Stimulated activated CD4-positive, alpha-beta T cell treated with anti-CD3 and anti-CD28 coated beads, Interleukin-1b, Interleukin-23, amount 100 ng/mL, for 24 hours (primary cell): ENCODE measurements at places on chromosomes 7 and 10.

DNA sequence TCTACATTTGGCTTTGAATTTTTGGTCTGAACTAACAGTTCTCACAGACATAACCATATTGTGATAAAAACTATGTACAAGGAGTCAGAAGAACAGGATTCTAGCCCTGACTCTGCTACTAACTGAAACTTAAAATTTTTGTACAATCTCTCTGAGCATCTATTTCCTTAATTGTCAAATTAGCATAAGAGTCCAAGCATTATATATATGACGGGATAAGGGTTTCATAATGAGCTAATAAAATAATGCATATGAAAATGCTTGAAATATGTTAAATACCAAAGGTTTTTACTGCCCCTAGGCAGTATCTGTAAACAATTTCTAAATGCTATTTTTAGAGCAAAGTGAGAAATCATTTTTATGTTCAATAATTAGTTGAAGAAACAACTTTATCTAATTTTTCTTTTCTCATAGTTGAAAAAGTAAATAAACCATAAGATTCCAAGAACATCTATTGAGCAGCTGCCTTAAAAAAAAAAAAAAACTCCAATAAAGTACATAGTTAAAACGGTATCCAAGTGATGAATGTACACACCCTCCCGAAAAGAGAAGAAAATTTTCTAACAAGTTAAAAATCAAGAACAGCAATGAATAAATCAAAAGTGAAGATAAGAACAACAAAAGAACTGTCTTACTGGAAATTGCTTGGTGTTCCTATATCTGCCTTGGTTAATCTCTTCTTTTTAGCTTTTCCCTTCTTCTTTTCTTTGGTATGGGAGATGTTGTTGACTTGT lies 40.4 kb downstream of the LMOD2 start:
- DNase-seq, result no peak

- no peak for DNase-seq
Observed at GRCh38 chr10:106387063-106387462, 777.4 kb downstream of the SORCS1 start.

GRCh38 chr10:133568287-133568614 lies 2.9 kb upstream of the SYCE1 start:
- DNase-seq, result no peak

DNA sequence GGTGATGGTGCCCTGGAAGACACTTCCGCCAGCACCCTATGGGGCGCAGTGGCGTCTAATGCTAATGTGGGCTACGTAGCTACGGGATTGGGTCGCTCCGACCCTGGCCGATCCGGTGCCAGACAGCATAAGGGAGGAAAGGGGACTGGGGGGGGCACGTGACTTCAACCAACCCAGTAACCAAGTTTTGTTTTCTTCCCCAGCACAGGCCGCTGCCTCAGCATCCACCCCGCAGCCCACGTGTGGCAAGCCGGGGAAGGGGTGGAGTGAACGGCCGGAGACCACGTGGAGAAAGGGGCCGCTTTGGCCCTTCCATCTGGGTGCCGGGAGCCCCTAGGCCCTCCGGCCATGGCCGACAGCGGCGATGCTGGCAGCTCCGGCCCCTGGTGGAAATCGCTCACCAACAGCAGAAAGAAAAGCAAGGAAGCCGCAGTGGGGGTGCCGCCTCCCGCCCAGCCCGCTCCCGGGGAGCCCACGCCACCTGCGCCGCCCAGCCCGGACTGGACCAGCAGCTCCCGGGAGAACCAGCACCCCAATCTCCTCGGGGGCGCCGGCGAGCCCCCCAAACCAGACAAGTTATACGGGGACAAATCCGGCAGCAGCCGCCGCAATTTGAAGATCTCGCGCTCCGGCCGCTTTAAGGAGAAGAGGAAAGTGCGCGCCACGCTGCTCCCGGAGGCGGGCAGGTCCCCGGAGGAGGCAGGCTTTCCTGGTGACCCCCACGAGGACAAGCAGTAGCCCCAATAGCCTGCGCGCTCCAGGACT lies 2.5 kb downstream of the PRR15 start:
- DNase-seq, result no peak

DNA sequence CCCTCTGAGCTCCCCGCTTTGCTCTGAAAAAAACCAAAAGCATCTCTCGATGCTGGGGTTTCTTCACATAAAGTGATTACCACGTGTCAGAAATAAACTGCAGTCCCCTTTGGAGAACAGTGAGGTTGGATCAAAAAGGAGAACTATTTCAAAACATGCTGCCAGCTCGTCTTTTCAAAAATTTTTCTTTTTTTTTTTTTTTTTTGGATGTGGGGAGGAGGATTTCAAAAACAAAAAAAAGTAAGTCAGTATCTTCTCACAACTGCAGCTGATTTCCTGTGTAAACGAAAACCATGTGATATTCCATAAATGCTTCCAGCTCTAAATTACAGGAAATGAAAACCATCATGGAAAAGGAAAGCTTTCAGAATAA lies 155.0 kb upstream of the LYZL2 start:
- DNase-seq, result no peak

- DNase-seq, result no peak
Observed at GRCh38 chr10:93850031-93851015, 43.5 kb upstream of the SLC35G1 start.

- DNase-seq, result no peak
Observed at GRCh38 chr10:85447690-85448089, 918.9 kb downstream of the GRID1 start.

DNA sequence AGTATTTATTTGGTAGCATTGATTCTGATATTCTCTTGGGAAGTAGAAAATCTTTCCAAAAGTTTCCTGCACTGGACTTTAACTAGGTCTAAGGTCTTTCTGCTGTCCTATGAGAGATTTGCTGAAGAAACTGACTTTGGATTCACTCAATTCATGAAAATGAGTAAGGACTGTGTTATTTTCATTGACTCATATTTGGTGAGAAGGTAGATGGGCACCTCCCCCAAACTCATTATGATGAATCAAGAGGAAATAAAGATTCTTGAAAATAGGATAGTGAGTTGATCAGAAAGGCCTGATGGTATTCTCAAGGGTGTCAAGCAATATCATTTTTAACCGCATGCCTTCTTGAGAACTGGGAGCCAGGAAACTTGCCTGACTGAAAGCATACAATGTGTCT lies 110.3 kb downstream of the RNF133 start:
- DNase-seq, result no peak

- no peak for DNase-seq
Observed at GRCh38 chr10:30505543-30506298, 71.7 kb downstream of the MAP3K8 start.

DNA sequence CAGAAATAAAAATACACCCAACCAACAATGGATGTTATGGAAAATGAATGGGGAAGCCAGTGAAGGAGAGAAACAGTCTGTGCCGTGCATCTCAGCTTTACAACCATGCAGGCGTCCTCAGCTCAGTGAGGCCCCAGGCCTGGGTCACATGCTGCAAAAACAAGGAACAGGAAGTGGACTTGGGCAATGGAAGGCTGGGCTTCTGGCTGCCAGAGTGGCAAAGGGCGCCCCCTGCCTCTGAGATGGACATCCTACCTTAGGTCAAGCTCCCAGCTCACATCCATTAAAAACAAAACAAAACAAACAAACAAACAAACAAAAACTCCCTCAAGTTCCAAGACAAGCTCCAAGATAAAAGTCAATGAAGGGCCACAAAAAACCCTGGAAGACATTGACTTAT lies 54.7 kb upstream of the AFAP1L2 start:
- DNase-seq, result no peak

DNA sequence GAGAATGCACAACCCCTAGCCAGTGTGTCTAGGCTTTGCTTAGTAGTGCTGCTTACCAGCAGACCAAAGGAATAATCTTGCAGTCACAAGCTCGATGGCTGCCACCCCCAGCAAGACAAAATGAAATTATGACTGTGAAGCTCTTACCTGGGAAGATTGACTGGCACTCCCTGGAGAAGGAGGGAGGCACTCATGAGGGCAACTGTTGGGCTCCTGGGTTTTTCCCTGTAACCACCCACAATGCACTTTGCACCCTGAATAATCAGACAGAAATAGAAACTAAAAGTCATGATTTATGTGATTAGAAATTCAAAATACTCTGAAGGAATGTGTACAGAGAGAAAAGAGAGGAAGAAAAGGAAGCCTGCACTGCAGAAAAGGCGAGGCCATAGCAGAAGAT lies 144.3 kb upstream of the DGKB start:
- DNase-seq, result no peak

DNA sequence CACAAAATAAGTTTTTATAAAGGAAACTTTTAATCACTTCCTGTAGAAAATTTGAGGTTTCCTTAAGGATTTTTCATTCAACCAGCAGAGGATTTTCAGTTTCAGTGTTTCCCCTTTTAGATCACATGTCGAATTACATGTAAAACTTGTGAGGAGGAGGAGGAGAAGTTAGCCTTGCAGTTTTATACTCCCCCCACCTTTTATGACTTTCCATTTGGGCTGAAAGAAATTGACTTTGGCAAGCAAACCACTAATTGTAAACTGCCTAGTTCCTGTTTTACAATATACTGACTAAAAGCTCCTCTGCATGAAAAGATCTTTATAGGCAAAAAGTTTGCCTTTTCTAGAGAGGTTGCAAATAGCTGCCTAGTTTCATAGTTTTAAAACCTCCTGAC lies 3.0 kb downstream of the BAMBI start:
- DNase-seq, result no peak

DNA sequence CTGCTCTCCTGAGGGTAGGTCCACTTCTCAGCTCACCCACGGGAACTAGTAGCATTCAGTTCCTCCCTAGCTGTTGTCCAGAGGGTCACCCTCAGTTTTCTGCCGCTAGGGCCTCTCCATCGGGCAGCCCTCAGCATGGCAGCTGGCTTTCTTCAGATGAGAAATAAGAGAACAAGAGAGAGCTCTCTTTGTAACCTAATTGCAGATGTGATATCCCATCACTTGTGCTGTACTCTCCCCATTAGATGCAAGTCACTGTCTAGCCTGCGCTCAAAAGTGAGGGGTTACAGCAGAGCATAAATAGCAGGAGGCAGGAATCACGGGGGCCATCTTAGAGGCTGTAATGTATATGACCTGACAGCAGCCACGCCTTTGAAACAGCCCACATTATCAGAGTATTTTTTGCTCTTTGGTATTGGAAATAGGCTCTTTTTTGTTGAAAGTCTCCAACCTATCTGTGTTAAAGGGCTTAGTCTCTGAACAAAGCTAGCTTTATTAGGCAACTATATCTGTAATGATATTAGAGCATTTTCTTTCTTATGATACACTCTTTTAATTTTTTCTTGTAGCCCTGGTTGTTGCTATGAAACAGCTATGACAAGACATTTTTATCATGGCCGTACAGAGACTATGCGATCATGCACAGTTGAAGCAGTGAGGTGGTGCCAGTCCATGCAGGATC lies 45.7 kb downstream of the CROT start:
- no peak for DNase-seq

DNA sequence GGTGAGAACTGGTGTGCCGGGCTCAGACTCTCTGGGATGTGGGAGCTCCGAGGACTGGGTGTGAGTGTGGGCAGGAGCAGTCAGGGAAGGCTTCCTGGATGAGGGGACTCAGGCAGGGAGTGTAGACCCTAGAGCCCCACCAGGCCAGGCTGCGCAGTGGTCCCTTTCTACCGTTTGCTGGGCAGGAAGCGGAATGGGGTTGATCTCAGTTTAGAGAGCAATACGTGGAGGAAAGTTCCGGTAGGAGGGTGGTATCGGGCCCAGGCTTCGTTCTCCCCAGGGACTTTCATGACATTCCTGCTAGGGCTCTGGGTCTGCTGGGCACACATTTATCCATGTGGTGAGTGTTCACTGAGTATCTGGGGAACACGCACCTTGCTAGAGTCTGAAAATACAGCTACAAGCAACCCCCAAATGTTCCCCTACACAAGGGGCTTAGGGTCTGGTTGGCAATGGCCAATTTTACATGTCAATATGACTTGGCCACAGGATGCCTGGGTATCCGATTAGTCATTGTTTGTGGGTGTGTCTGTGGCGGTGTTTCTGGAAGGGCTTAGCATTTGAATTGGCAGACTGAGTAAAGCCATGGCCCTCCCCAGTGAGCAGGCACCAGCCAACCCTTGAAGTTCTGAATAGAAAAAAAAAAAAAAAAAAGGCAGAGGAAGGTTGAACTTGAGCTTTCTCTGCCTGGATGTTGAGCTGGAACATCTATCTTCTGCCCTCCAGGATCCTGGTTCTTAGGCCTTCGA lies 20.8 kb downstream of the GHRHR start:
- DNase-seq, result no peak

GRCh38 chr7:91408388-91409154 lies 144.3 kb downstream of the FZD1 start:
- DNase-seq, result no peak

DNA sequence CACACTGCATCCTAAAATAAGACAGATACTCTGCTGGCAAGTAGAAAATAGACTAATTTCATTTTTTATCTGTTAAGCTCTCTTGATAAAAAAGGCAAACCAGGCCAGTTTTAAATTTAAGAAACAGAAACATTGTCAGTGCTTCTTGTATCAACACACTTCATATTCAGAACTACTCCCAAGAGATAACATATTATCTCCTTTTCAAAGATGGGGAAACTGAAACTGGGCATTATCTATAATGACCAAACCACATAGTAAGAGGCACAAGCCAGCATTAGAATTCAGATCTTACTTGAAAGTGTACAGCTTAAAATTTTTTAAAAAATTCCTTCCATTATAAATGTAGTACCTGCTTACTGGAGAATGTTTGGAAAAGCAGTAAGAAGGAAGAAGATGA lies 14.7 kb downstream of the SRI start:
- no peak for DNase-seq

DNA sequence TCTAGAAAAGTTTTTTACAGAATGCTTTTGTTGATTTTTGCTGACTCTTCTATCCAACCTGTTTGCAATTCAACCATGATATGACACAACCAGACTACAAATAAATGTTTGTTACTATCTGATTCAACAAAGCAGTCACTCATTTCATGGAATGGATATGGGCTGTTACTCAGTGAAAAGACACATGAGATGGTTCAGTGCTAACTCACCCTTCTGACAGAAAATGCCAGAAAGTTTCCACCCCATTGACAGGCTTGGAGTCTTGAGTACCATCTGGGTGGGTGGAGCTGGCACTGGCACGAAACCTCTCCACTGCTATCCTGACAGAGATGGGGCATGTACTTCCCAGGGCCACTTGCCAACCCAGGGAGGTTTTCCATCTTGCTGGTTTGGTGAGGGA lies 39.5 kb downstream of the RBM28 start:
- no peak for DNase-seq

- DNase-seq, result no peak
Observed at GRCh38 chr7:84232646-84233045, 38.1 kb upstream of the SEMA3A start.

DNA sequence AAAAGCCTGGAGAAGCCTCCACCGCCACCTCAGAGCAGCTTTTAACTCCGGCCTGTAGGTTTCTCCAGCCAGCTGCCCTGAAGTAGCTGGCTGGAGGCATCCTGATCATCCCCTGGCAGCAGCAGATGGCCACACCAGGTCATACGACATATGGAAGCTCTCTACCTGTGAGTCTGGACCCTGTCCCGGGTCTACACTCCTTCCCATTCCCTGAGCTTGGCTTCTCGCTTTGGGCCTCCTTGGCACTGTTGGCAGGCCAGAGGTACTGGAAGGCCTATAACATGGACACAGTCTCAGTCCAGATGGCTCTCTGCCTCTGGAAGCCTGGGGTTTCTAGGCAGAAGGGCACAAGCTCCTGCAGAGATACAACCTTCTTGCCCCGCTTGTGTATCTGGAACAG lies 43.5 kb upstream of the TRIM8 start:
- DNase-seq, result no peak
